ENCODE measurements at places on chromosomes 6 and 20.

- no peaks in the 10 kb centered on the region for H3K36me3 ChIP-seq
- H3K27ac ChIP-seq: no peak overlapping the region
- no peaks in the 10 kb centered on the region for H3K27me3 ChIP-seq
- DNase-seq: no peak
- no peaks in the 10 kb centered on the region for H3K4me1 ChIP-seq
- no peak overlapping the region for H3K4me3 ChIP-seq
Observed at GRCh38 chr6:138509371-138509770, 10.1 kb upstream of the NHSL1 start.

GRCh38 chr6:91539456-91539855 is 952.6 kb upstream of the MAP3K7 start:
- no peak overlapping the region for H3K27ac ChIP-seq
- H3K4me1 ChIP-seq: no peaks in the 10 kb centered on the region
- H3K4me3 ChIP-seq: no peak overlapping the region
- no peaks in the 10 kb centered on the region for H3K36me3 ChIP-seq
- no peak for DNase-seq

DNA sequence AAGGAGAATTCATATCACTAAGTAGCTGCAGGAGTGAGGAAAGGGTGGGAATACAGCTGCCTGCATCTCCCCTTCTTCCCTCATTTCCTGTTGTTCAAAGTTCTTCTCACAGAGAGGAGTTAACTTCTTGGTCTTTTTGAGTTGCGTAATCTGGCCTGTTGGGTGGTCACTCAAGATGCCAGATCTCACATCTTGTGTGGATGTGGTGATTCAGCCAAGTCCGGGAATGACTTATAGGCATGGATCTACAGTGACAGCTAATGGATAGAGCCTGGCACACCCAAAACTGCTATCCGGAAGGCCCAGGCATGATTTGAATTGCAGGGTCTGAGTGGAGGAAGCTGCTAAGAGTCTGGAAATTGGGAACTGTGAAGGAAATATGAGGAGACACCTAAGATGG is 100.2 kb upstream of the SLC35B3 start:
- H3K36me3 ChIP-seq: no peaks in the 10 kb centered on the region
- no peak overlapping the region for H3K27ac ChIP-seq
- DNase-seq: no peak
- no peaks in the 10 kb centered on the region for H3K27me3 ChIP-seq
- no peak overlapping the region for H3K4me3 ChIP-seq
- H3K4me1 ChIP-seq: no peaks in the 10 kb centered on the region

- H3K27ac ChIP-seq: no peak overlapping the region
- H3K4me3 ChIP-seq: no peak overlapping the region
- no peaks in the 10 kb centered on the region for H3K27me3 ChIP-seq
- peaks cover 11% of the 10 kb centered on the region for H3K4me1 ChIP-seq
- no peaks in the 10 kb centered on the region for H3K36me3 ChIP-seq
Observed at GRCh38 chr20:53004267-53004813, 32.2 kb downstream of the TSHZ2 start.

- no peaks in the 10 kb centered on the region for H3K36me3 ChIP-seq
- no peaks in the 10 kb centered on the region for H3K27me3 ChIP-seq
- no peak overlapping the region for H3K4me3 ChIP-seq
Observed at GRCh38 chr20:23613676-23614075, 8.0 kb upstream of the CST9 start.

DNA sequence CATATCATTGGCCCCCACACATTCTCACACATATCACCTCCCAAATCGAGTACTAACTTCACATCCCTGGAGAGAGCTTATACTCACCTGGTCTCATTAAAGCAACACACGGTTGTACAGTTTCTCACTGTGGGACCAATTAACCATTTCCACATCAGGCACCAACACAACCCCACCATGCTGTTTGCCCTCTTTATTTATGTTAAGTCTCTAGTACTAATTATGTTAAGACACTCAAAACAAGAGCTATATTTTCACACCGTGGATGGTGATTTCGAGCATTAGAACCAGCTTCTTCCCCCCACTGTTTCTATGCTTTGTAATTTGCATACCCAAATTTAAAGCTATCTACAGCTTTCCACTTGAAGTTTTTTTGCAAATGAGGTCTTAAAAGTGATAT is 6.3 kb downstream of the SCML4 start:
- DNase-seq: no peak
- no peak overlapping the region for H3K4me3 ChIP-seq
- no peaks in the 10 kb centered on the region for H3K27me3 ChIP-seq

GRCh38 chr20:50799890-50800550 is 5.2 kb downstream of the BCAS4 start:
- H3K36me3 ChIP-seq: no peaks in the 10 kb centered on the region
- peaks cover 15% of the 10 kb centered on the region for H3K4me1 ChIP-seq
- H3K27ac ChIP-seq: no peak overlapping the region
- DNase-seq: no peak
- no peaks in the 10 kb centered on the region for H3K27me3 ChIP-seq

DNA sequence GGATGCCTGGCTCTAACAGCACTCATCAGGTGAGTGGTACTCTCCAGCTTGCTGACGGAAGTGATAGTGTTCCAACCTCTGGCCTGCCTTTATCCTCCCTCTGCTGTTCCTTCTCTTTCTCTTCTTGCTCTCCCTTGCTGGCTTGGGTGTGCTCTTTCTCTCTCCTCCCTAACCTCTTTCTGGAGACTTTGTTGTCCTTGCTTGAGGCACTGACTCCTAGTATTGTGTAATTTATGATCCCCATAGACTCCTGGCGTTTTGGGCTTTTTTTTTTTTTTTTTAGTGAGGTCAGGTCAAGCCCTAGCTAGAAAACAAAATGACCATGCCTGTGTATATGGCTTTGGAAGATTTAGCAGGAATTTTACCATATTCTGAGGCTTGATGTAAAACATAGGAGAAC is 84.7 kb upstream of the MRAP2 start:
- H3K36me3 ChIP-seq: peaks cover 2% of the 10 kb centered on the region
- no peak overlapping the region for H3K27ac ChIP-seq
- no peak overlapping the region for H3K4me3 ChIP-seq
- H3K4me1 ChIP-seq: no peaks in the 10 kb centered on the region

DNA sequence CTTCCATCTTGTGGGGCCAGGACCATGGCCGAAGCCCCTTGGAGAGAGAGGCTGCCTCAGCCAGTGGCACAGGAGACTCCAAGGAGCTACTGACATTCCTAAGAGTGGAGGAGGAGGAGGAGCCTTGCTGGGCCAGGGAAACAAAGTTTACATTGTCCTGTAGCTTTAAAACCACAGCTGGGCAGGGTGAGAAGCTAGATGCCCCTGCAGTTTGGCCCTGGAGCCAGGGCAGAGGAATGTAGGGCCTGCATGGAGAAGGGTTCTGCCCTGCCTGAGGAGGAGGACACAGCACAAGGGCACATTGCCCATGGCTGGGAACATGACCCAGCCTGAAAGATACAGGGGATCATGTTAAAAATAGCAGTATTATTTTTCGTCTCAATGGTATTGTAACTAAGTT is 37.4 kb downstream of the PLCG1 start:
- no peak overlapping the region for H3K4me3 ChIP-seq
- no peak for DNase-seq
- H3K27me3 ChIP-seq: no peaks in the 10 kb centered on the region
- H3K27ac ChIP-seq: no peak overlapping the region
- peaks cover 65% of the 10 kb centered on the region for H3K36me3 ChIP-seq

All from effector memory CD4-positive, alpha-beta T cell (primary cell).